Osteoblast (primary cell): ENCODE measurements at places on chromosomes 2 and 18.

DNA sequence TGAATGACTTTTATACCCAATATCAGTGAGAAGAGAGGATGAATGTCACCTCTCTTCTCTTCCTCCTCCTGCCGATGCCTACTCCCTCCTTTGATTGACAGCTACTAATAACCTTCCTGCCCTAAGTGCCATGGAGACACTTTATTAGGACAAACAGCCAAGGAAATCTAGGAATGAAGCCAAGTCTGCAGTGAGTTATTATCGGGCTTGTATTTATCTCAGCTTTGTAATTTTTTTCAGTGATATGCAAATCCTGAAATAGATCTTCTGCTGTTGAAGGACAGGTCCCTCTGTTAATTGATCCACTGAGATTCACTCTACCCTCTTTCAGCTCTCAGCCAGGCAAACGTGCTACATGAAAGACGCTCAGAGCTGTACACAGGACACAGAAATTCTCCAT, 686.7 kb downstream of the TMEM182 start:
- DNase-seq = no peak

GRCh38 chr2:165927353-165927752, 26.2 kb downstream of the TTC21B start:
- no peak for DNase-seq

- DNase-seq = no peak
These were observed 69.1 kb upstream of the ZNF516 start for GRCh38 chr18:76564117-76564516.

DNA sequence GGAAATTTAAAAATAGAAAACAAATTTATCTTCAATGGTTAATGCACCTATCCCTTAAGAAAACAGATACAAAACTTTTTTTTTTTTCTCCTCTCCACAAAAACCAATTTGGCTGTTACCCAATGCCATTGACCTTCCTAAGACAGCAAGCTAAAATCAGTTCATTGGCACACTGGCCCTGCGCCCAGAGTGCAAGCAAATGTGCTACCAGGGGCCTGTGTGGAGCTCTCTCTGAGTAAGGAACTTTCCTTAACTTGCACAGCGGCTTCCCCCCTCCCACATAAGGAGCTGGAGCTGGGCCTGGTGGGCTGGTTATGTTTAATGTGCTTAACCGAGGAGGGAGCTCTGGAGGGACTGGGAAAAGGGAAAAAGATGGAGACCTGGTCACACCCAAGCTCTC, 17.6 kb upstream of the POU3F3 start:
- DNase-seq = no peak

GRCh38 chr2:146818122-146818521, 1026.7 kb upstream of the ACVR2A start:
- no peak for DNase-seq

DNA sequence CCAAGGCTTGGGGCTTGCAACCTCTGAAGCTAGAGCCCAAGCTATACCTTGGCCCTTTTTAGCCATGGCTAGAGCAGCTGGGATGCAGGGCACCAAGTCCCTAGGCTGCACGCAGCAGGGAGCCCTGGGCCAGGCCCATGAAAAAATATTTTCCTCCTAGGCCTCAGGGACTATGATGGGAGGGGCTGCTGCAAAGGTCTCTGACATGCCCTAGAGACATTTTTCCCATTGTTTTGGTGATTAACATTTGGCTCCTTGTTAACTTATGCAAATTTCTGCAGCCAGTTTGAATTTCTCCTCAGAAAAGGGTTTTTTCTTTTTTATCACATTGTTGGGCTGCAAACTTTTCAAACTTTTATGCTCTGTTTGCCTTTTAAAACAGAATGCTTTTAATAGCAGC, 56.9 kb upstream of the LHCGR start:
- DNase-seq = no peak

- DNase-seq = no peak
These were observed 74.7 kb downstream of the MERTK start for GRCh38 chr2:111972955-111973565.

DNA sequence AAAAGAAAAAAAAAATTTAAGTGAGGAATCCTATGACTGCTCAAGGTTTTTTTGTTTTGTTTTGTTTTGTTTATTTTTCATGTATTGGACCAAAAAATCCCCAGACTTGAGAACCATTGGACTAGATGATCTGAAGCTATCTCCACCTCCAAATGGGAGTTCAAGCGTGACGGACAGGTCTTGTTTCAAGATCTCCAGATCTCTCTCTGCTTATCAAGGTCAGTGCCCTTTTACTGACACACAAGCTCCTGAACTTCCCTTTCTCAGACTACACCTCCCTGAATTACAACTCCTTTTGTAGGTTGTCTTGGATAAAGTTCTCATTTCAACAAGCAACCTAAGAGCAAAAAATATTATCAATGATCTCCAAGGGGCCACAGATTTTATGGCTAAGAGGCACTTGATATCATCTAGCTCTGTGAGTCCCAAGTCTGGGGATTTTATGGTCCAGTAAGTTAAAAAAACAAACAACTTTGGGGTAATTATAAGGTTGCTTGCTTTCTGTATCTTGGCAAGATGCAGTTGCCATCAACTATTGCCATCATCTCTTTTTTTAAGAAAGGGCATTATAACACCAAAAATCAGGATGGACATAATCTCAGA, 396.0 kb upstream of the ATP5MC3 start:
- no peak for DNase-seq

DNA sequence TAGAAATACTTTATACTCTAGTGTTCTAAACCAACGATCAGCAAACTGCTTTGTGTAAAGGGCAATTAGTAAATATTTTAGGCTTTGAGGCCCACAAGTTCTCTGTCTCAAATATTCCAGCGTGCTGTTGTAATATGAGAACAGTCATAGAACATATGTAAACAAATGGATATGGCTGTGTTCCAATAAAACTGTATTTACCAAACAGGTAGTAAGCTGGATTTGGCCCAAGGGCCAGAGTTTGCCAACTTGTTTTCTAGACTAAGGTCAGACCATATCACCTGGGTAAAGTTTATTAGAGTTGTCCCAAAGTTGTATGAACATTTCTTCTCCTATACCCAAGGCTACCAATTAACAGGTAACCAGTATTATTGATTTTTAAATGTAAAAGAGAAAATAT, 303.2 kb upstream of the MC4R start:
- DNase-seq = no peak

DNA sequence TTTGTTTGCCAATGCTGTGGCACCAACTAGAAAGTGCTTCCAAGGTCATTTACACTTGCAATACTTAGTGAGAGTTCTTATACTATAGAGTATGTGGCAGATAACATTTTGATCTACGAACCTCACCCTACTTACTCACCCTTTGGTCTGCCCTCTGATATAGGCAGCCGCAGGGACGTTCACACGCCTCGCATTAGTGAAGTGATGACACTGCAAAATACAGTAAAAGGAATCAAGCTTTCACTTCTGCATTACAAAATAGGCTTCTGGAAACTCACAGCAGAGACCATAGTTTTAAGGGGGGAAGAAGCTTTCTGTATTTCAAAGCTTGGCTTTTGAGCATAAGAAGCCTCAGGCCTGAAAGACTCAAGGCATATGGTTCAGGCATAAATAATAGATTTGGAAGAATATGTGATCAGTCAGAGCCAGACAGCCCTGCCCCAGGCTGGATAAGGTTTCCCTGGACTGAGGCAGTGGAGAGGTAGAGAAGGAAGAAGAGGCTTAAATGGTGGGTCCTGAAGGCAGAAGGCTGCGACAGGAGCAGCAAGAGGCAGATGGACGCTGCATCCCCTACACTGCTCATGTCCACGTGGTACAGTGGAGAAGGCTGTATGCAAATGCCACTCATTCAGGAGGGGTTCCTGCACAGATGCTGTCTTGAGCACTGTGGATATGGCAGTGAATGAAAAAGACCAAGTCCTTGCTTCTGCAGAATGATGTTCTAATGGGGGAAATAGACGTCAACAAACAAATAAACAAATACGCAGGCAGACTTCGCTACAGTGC, 63.1 kb downstream of the FECH start:
- no peak for DNase-seq

- peak; percentile 59 for DNase-seq
These were observed 63.3 kb upstream of the STK17B start for GRCh38 chr2:196234672-196235071.

- DNase-seq = peak; percentile 44
These were observed 129.0 kb downstream of the GPD2 start for GRCh38 chr2:156565066-156565710.

GRCh38 chr2:56754066-56754615, 570.4 kb downstream of the CCDC85A start:
- no peak for DNase-seq

- peak; percentile 79 for DNase-seq
These were observed 1.7 kb downstream of the TMBIM1 start for GRCh38 chr2:218290316-218291261.

DNA sequence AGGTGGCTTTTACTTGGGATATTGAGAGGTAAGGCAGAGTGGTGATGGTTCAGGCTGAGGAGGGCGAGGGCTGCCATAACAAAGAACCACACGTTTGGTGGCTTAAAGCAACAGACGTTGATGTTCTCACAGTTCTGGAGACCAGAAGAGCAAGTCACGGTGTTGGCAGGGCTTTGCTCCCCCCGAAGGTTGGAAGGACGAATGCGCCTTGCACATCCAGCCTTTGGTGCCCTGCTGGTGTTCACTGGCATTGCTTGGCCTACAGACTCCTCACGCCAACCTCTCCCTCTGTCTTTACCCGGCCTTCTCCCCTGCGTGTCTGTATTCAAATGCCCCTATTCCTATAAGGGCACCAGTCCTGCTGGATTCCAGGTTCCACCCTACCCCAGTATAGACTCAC, 125.4 kb downstream of the TPO start:
- DNase-seq = peak; percentile 69

GRCh38 chr2:70442301-70443077, 111.1 kb downstream of the TGFA start:
- DNase-seq = no peak

- no peak for DNase-seq
These were observed 587.0 kb upstream of the DSEL start for GRCh38 chr18:68103561-68103960.

- DNase-seq = no peak
These were observed 5.0 kb upstream of the SCLY start for GRCh38 chr2:238055841-238056240.

DNA sequence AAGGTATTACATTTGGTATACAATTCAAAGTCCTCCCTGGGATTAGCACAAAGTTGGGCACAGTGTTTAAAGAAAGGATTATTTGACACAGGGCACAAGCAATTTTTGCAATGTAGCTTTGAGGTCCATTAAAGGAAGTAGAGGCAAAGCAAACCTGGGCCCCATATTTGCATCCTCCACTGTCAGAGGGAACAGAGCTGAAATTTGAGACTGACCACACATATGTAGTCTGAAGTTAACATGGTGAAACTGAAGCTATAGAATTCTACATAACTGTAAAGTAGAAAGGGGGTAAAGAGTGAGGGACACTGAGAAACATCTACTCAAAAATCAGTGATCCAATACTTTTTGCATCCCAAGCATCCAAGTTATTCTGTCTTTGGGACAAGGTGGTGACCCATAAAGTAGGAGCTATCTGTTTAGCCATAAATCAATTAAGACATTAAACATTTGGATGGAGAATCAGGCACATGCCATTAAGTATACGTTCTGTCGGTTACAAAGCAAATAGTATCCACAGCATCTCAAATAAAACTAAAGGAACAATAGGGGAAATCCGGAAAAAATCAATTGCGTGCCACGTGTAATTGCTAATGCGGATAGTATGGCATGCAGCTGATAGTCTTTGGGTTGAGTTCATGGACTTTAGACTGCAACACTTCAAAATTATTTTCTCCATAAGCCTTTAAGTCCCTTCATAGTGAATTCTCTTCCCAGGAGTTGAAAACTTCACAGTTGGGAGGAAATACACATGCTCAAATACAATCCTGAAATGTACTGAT, 72.6 kb downstream of the PLEKHM3 start:
- no peak for DNase-seq

DNA sequence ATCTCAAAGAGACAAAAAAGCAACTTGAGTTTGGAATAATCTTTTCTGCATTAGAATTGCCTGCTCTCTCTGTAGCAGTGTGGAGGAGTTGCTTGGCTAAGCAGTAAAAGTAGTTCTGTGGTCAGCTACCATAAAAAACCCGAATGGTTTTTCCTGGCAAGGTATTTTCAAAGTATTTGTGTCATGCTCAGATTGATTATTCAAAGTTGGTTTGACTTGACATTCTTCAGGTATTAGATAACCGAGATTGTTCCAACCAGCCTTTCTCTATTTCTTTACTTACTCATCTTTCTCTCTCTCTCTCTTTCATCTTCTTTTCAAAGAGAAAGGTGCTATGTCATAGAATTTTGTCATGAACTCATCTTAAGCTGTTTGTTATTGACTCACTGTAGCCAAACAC, 404.9 kb downstream of the CPS1 start:
- no peak for DNase-seq

DNA sequence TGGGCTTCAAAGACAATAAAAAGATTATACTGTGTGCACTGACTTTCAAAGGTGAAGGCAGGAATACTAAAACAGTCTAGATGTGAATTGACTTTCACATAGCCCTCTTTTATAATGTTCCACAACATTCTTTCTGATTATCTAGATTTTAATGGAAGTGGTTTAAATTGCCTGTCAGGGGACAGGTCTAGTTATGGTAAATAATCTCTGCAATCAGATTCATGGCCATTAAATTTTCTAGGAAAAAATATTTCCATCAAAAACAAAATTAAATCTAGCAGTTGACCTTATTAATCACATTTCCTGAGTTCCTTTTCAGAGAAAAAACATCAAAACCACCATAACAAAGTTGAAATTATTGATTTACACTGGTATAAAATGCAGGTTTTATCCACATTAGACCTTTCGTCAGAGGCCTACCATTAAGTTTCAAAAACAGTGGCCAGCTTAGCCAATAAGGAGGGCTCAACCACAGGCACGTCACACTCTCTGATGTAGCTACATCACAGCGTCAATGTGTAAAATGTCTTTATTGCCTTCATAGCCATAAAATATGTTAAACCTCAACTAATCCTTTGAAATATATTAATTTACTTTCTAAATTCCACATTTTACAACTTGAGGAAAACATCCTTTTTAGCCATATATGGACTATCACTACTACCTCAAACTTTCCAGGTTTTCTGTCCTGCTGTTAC, 79.4 kb downstream of the NOL10 start:
- no peak for DNase-seq

- DNase-seq = no peak
These were observed 135.4 kb upstream of the SERPINE2 start for GRCh38 chr2:224174521-224174920.

GRCh38 chr18:33282142-33282541, 158.4 kb downstream of the CCDC178 start:
- DNase-seq = no peak

- DNase-seq = no peak
These were observed 141.5 kb downstream of the WDSUB1 start for GRCh38 chr2:159144776-159145614.

- DNase-seq = peak; percentile 76
These were observed 210.9 kb downstream of the DYM start for GRCh38 chr18:49249521-49249920.

GRCh38 chr18:78526275-78526674, 453.3 kb upstream of the SALL3 start:
- no peak for DNase-seq

- no peak for DNase-seq
These were observed 89.0 kb upstream of the HK2 start for GRCh38 chr2:74744731-74745515.
